Ascending aorta (tissue), 2 donors: ENCODE measurements at places on chromosomes 1 and 21.
A peak's percentile ranks its signal among the peaks of the same experiment; 100 is the strongest.

- no peak for DNase-seq
These were observed 218.7 kb downstream of the DAB1 start for GRCh38 chr1:57204942-57205787.

DNA sequence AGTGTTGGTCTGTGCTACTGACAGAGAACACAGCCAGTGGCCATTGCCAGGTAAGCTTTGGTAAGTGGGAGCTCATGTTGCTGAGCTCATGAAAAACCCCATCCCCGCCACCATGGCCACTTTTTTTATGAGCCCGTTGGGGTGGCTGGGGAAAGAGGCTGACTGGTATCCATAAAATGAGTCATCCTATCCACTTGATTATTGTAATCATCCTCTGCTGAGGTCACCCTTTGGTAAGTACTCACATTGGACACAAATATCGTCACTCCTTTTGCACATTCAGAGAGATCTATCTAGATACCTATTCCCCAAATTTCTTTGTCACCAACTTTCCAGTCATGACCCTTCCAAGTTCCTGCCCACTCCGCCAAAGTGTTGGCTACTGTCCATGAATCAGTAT lies 22.0 kb downstream of the SLAMF7 start:
- no peak for DNase-seq

GRCh38 chr21:23725576-23725975 lies 1881.7 kb downstream of the MRPL39 start:
- DNase-seq = no peak

GRCh38 chr1:58466630-58467241 lies 79.8 kb downstream of the OMA1 start:
- no peak for DNase-seq

DNA sequence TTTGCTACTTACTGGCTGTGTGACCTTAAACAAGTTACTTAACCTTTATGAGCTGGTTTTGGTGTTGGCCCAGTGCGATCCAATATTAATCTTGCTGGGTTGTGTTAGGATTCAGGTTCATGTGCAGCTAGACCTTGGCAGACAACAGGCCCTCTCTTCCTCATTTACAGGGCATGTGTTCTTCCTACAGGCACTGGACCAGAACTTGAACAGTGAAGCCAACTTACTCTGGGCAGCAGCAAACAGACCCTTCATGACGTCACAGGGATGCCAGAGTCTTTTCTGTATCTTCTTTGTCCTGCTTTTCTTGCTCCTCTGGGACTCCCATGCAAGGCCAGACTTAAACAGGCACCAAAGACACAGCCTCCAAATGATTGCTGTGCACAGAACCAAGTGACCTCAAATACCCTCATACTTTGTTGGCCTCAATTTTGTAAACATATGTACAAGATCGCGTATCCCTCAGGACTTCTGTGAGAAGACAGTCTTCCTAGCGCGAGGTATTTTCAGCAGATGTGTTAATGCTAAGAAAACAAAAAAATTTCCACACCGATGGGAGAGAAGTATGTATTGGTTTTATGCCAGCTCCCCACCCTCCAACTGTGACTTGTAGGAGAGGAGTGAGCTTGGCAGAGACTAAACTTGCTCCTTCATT lies 73.7 kb downstream of the URB2 start:
- DNase-seq = no peak

- DNase-seq = no peak
These were observed 37.7 kb downstream of the NKAIN1 start for GRCh38 chr1:31201931-31202360.

GRCh38 chr21:45880097-45881068 lies 101.2 kb upstream of the COL6A1 start:
- DNase-seq = no peak

GRCh38 chr1:159960721-159961381 lies 6.8 kb upstream of the SLAMF9 start:
- peak; percentile 87 for DNase-seq

DNA sequence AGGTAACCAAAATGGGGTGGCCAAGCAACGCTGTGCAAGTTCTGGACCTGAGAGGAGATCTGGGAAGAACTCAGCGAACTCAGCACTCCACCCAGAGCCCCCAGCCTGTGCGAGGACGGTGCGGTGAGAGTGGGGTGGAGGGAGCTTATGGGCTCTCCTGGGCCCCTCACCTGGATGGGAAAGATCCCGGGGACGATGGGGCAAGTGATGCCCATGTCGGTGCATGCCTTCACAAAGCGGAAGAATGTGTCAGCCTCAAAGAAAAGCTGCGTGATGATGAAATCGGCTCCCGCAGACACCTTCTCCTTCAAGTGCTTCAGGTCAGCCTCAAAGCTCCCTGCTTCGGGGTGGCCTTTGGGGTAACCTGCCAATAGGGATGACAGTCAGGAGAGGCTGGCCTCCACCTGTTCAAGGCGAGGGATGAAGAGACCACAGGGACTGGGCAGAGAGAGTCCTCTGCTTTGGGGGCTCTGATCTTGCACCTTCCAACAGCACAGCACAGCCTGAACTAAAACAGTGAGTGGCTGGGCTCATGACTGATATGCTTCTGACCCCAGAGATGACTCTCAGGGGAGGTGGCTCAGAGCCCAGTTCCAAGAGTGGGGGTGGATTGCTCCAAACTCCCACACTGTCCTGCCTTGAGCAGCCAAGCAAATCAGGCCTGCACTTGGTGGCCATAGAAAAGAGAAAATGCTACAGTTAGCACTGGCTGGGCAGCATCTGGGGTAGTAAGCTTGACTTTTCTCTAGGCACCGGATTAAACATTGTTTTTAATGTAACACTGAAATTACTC lies 9.5 kb downstream of the MTHFR start:
- DNase-seq = no peak

- no peak for DNase-seq
These were observed 619.4 kb upstream of the ADAMTS5 start for GRCh38 chr21:27586326-27586725.

DNA sequence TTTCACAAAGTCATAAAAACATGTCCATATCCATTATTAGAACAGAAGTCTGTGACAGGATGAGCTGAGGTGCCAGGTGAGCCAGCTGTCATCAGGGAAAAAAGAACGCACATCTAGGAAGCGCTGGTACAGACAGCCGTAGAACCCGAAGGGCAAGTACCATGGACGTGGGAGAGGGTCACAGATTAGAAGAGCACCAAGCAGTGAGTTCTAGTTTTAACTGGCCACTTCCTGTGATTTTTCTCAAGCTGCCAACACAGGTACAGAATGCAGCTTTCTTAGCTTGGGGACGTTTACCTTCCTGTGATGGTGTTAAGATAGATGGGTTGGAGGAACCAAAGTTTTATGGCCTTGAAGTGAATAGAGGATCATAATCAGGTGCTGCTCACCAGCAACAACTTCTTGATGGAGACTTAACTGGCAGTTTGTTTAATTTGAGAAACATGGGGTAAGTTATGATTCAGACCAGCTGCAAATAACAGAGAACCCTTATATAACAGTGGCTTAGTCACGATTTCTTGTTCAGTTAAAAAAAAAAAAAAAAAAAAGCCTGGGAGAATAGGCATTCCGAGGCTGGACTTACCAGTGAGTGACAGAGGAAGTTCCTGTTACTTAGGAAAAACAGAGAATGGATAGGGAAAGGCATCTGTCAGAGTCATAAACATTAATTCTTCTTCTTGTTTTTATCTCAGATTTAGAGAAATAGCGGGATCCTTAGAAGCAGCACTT lies 30.9 kb downstream of the AGT start:
- DNase-seq = no peak

GRCh38 chr1:201877877-201878401 lies 10.8 kb upstream of the SHISA4 start:
- DNase-seq = peak; percentile 76

DNA sequence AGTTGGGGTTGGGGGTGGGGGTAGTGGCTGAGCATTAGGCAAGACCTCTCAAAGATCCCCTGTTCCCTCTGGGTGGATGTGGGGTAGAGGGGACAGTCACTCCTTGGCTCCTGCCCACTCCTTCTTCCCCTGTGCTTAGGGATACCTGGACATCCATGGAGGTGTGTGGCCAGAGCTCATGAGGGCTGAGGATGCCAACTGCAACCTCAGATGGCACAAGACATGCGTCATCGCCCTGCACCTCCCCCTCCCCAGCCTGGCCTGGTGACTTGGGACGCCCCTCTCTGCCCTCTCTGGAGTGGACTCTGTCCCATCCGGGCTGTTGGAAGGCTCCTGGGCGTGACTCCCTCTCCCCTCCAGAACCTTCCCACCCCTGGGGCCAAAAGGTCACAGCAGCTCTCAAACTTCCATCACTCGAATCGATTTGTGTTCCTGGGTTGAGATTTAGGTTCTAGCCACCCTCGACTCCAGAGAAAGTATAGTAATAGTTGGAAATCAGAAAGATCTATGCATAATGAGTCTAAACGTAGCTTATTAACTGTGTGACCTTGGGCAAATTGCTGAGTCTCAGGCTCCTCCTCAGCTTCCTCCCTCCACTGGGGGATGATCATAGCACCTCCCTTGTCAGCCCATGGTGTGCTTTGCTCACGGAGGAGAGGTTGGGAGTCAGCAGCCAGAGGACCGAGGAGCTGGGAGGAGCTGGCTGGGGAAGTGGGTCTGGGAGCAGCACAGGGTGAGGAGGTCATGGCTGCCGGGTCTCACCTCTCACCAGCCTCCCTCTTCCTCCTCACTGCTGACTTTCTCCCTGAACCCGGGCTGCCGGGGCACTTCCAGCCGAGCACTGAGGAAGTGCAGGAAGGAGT lies 2.2 kb upstream of the PTPN7 start:
- DNase-seq = no peak

DNA sequence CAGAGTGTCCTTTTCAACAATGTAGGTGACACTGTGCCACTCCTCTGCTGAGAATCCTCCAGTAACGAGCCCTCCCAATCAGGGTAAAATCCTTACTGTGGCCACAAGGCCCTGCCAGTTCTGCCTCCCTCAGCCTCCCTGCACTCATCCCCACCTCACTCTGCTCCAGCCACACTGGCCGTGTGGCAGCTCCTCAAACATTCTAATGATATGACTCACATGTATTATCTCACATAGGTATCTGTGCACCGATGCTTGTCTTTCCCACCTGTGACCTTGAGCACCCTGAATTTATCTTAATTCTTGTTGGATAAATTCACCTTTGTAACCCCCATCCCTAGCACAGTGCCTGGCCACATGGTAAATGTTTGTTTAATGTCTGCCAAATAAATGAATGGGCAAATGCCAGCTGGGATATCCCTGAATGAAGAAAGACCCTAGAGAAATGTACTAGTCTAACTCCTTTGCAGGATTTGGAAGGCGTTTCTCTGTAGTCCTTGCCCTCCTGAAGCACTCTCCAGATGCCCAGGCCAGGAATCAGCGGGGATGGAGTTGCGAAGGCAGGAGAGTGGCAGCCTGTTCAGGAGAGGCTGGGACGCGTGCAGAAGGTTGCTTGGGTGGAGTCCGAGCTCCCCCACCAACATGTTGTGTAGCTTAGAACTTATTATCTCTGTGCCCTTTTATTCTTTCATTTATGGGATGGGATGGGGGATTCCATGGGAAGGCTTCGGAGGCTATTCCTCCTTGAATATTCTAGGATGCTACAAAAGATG lies 106.0 kb downstream of the TMEM53 start:
- DNase-seq = no peak

DNA sequence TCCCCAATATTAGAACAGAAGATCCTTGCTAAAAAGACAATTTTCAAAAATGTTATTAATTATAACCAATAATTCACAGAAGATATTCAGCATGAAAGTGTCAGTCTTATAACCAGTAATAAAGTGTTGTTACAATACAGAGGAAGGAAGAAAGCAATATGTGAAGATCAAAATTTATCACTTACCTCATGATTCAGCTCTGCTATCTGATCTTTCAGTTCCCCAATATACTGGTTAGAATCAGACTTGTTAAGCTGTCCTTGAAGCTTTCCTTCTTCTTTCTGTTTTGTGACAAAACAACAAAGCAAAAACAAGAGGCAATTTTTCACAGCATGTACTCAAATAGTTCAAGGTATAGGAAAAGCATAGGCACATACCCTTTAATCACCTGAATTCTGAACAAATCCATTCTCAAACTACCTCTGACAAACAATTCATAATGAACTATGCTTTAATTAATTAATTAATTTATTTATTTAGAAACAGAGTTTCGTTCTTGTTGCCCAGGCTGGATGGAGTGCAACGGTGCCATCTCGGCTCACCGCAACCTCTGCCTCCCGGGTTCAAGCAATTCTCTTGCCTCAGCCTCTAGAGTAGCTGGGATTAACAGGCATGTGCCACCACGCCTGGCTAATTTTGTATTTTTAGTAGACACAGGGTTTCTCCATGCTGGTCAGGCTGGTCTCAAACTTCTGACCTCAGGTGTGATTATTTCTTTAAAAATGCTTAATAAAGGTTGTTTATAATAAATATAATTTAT lies 76.9 kb upstream of the GFI1 start:
- no peak for DNase-seq

DNA sequence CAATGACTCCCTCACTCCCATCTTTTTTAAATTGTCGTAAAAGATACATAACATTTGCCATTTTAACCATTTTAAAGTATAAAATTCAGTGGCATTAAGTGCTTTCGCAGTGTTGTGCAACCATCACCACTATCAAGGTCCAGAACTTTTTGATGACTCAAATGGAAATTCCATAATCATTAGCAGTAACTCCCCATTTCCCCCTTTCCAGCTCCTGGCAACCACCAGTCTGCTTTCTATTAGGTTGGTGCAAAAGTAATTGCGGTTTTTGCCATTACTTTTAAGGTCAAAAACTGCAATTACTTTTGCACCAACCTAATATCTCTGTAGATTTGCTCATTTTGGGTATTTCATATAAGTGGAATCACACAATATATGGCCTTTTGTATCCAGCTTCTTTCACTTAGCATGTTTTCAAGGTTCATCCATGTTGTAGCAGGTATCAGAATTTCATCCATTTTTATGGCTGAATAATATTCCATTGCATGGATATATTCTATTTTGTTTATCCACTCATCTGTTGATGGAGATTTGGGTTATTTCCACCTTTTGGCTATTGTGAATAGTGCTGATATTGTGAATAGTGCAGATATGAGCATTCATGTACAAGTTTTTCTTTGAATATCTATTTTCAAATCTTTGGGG lies 159.7 kb downstream of the HIVEP3 start:
- DNase-seq = no peak

DNA sequence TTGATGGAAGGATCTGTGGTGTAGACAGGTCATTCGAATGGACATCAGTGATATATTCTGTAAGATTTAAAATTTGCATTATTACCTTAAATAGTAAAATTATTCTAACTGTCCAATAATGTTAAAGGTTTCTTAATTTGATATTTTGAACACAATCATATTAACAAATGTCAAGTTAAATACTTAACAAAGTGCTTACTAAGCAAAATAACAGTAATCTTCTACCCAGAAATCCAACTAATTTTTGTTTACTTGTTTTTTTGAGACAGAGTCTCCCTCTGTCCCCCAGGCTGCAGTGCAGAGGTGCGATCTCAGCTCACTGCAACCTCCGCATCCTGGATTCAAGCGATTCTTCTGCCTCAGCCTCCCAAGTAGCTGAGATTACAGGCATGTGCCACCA lies 33.9 kb downstream of the USP33 start:
- no peak for DNase-seq

- no peak for DNase-seq
These were observed 34.7 kb downstream of the SH3BP5L start for GRCh38 chr1:248791010-248791409.
